ENCODE measurements at places on chromosomes 5 and 9.

DNA sequence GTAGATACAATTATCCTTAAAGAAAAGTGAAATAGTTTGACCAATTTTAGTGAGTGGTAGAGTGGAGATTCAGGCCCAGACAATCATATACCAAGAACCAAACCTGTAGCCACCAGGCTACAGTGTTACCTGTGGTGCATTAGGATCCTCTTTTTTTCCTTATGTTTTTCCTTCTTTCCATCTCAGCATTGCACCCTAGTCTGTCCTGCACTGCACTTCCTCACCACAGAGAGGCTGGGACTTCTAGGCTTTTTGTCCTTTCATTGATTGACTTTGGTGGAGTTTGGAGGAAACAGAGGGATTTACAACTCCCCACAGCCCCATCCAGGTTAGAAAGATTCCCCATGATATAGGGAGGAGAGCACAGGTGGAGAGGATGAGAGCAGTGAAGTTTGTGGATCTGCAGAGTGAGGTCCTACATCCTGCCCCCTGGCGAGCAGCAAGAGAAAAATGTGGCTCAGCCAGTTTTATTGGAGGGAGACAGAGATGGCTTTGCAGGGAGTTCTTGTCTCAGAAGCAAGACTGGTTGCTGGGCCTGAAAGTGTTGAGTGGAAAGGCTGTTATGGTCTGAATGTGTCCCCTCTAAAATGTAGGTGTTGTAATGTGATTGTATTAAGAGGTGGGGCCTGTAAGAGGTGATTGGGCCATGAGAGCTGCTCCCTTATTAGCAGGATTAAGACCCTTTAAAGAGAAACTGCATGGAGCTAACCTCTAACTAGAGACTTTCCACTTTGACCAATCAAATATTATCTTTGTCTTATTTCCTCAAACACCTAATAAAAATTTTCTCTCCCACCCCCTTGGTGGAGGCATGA, 36.2 kb downstream of the KIF4B start:
- peak; percentile 26 for DNase-seq

GRCh38 chr9:99725852-99726251, 95.8 kb upstream of the NR4A3 start:
- DNase-seq, result no peak

GRCh38 chr5:30104872-30105596, 1088.5 kb upstream of the CDH6 start:
- peak; percentile 18 for DNase-seq

DNA sequence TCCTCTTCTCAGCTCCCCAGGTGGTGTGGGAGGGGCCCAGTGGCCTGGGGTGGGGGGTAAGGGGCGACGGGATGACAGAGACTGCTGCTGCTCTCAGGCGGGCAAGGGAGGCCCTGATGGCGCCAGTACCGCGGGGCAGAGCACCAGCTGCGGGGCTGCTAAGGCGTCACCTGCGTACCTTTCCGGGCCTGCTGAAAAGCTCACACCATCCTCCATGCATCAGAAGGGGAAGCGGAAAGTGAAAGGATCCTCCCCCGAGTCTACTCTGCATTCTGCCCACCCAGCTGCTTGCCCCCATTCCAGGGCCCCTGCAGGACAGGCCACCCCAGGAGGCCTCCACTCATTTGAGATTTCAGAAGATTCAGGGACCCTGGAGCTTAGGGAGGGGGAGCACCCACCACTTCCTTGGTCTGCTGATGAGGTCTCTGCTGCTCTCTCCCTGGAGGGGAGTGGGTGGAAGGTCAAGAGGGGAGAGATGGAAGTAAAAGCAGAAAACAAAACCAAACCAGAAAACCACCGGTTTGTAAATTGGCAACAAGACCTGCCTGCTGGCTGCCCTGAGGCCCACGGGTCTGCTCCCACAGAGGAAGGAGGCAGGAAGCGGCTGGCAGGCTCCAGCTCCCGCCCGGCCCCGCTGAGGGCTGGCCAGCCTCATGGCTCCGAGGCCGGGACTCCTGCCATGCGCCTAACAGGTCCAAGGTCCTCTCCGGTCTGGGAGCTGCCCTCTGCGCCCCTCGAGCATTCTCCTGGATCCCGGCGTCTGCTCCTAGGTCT, 33.6 kb downstream of the PRRT1B start:
- no peak for DNase-seq

DNA sequence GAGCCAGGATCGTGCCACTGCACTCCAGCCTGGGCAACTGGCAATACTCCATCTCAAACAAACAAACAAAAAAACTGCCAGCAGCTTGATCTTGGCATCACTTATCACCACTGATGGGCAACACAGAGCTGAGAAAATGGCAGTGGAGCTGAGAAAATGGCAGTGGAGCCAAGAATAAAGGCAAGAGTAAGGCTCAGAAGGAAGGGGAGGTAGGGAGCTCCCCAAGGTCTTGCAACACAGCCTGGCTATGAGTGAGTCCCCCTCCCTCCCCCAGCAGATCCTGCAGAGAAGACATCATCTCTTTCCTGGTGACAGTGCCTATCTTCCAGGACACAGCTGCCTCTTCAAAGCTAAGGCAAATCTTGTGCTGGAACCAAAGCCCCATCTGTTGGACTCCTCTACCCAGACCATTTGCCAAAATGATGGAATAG, 70.3 kb downstream of the UGCG start:
- peak; percentile 70 for DNase-seq

- peak; percentile 29 for DNase-seq
Measured at GRCh38 chr5:176541338-176542134, 4.3 kb upstream of the RNF44 start.

DNA sequence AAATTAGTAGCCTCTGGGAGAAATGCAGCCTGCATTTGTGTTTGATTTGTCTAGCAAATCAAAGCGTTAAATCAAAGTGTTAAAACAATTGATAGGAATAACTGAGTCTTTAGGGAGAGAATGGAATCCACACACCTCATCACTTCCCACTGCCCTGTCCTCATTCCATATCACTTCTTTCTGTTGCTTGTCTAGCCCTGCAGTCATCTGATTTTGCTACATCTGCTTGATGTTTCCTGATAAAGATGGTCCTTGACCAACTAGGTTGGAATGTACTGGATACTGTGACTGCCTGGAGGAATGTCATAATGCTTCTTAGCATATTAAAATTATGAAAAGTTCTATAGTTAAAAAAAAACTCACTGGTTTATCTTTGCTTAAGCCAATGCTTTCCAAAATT, 119.9 kb downstream of the DOCK2 start:
- peak; percentile 45 for DNase-seq

- DNase-seq, result peak; percentile 60
Measured at GRCh38 chr9:128124873-128125579, 2.5 kb downstream of the PTGES2 start.

DNA sequence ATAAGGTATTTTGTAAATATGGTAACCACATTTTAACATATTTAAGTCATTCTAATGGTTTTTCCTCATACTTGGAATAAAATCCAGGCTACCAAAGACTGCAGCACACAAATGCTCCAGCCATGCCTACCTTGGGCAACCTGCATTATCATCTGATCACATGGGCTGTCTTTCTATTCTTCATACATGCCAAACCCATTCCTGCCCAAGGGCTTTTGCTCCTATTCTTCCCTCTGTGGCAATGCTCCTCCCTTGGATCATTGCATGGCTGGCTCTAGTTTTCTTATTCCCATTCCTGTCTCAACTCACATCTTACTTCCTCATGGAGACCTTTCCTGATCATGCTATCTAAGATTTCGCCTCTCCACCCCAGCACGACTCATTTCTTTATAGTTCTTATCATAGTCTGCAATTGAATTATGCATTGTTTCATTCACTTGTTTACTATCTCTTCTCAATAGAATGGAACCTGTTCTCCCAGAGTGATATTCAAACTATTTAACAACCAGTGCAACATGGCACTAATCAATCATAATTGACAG, 54.9 kb upstream of the C5orf46 start:
- no peak for DNase-seq

- no peak for DNase-seq
Measured at GRCh38 chr9:18969128-18969527, 63.9 kb downstream of the SAXO1 start.

- DNase-seq, result no peak
Measured at GRCh38 chr5:167513381-167513780, 778.1 kb upstream of the WWC1 start.

GRCh38 chr5:21221616-21222015, 1233.6 kb upstream of the CDH18 start:
- DNase-seq, result no peak

- no peak for DNase-seq
Measured at GRCh38 chr9:87883990-87884389, 1.3 kb downstream of the SPATA31E1 start.

GRCh38 chr5:11596185-11596584, 308.1 kb downstream of the CTNND2 start:
- DNase-seq, result no peak

GRCh38 chr5:94808497-94808896, 190.0 kb downstream of the SLF1 start:
- DNase-seq, result no peak

All from iris pigment epithelial cell (primary cell).